Mesothelial cell of epicardium (in vitro differentiated cells): ENCODE measurements at places on chromosomes 1 and 21. TPM values are rescaled to one million over a fixed set of nuclear protein-coding genes. Genes with fewer than 3 reads are reported as not detected.

GRCh38 chr1:19372602-19373001, 60.5 kb downstream of the SLC66A1 start:
- H3K27ac ChIP-seq, result peak overlapping the region; percentile 72
- H3K4me3 ChIP-seq, result no peak overlapping the region
- peaks cover 27% of the 10 kb centered on the region for H3K4me1 ChIP-seq
- no peak for DNase-seq
- H3K36me3 ChIP-seq, result peaks cover 16% of the 10 kb centered on the region
- no peaks in the 10 kb centered on the region for H3K27me3 ChIP-seq

GRCh38 chr21:36527317-36527716, 47.4 kb upstream of the CLDN14 start:
- H3K27ac ChIP-seq, result no peak overlapping the region
- peaks cover 45% of the 10 kb centered on the region for H3K27me3 ChIP-seq
- H3K36me3 ChIP-seq, result no peaks in the 10 kb centered on the region
- H3K4me3 ChIP-seq, result no peak overlapping the region

The IGSF3 gene
- 59.2 to 60.1 TPM (median 59.4 TPM) in 3 replicates for total RNA-seq

DNA sequence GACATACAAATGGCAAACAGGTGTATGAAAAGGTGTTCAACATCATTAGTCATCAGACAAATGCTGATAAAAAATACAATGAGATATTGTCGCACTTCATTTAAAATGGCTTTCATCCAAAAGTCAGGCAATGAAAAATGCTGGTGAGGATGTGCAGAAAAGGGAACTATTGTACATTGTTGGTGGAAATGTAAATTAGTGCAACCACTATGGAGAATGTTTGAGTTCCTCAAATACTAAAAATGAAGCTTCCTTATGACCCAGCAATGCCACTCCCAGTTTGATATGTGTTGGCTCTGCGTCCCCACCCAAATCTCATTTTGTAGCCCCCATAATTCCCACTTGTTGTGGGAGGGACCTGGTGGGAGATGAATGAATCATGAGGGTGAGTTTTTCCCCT, 309.7 kb upstream of the ZRANB2 start:
- H3K4me3 ChIP-seq, result no peak overlapping the region
- H3K36me3 ChIP-seq, result no peaks in the 10 kb centered on the region
- H3K27ac ChIP-seq, result no peak overlapping the region
- DNase-seq, result no peak
- H3K27me3 ChIP-seq, result no peaks in the 10 kb centered on the region
- H3K4me1 ChIP-seq, result no peaks in the 10 kb centered on the region

GRCh38 chr21:25457411-25457810, 149.9 kb downstream of the MRPL39 start:
- H3K36me3 ChIP-seq, result no peaks in the 10 kb centered on the region
- no peaks in the 10 kb centered on the region for H3K27me3 ChIP-seq

- no peak for DNase-seq
- H3K4me1 ChIP-seq, result no peaks in the 10 kb centered on the region
- peaks cover 20% of the 10 kb centered on the region for H3K27me3 ChIP-seq
- no peaks in the 10 kb centered on the region for H3K36me3 ChIP-seq
Measured at GRCh38 chr1:88455621-88456256, 228.3 kb upstream of the PKN2 start.

The CBR1 gene
- total RNA-seq, result 10.0 to 12.3 TPM (median 11.8 TPM) in 3 replicates

DNA sequence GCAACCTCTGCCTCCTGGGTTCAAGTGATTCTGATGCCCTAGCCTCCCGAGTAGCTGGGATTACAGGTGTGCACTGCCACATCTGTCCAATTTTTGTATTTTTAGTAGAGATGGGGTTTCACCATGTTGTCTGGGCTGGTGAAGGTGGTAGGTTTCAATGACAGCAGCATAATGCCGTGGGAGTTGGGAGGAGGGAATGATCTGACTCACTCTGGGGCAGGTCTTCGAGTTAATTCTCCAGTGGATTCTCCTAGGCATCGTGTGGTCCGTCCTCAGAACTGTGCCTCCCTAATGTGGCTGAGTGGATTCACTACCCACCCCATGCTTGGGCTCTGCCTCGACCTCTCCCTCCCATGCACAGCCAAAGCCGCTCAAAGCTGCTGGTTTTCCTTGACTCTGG, 1.7 kb upstream of the GPR37L1 start:
- H3K4me1 ChIP-seq, result peaks cover 2% of the 10 kb centered on the region
- H3K36me3 ChIP-seq, result no peaks in the 10 kb centered on the region
- H3K4me3 ChIP-seq, result no peak overlapping the region
- no peak overlapping the region for H3K27ac ChIP-seq

GRCh38 chr1:77605246-77606026, 77.0 kb downstream of the ZZZ3 start:
- H3K27me3 ChIP-seq, result no peaks in the 10 kb centered on the region
- H3K36me3 ChIP-seq, result peaks cover 46% of the 10 kb centered on the region
- H3K4me3 ChIP-seq, result no peak overlapping the region

DNA sequence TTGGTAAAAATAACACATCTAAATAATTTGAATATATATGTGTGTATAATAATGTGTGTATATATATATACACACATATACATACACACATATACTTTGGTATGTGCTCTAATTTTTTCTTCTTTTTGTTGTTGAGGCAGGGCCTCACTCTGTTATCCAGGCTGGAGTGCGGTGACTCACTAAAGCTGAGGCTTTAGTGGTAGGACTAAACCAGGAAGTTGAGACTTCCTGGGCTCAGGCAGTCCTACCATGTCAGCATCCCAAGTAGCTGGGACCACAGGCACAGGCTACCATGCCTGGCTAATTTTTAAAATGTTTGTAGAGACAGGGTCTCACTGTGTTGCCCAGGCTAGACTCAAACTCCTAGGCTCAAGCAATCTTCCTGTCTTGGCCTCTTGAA, 46.7 kb upstream of the CXADR start:
- DNase-seq, result no peak
- no peak overlapping the region for H3K27ac ChIP-seq
- no peak overlapping the region for H3K4me3 ChIP-seq
- H3K27me3 ChIP-seq, result no peaks in the 10 kb centered on the region
- no peaks in the 10 kb centered on the region for H3K36me3 ChIP-seq

DNA sequence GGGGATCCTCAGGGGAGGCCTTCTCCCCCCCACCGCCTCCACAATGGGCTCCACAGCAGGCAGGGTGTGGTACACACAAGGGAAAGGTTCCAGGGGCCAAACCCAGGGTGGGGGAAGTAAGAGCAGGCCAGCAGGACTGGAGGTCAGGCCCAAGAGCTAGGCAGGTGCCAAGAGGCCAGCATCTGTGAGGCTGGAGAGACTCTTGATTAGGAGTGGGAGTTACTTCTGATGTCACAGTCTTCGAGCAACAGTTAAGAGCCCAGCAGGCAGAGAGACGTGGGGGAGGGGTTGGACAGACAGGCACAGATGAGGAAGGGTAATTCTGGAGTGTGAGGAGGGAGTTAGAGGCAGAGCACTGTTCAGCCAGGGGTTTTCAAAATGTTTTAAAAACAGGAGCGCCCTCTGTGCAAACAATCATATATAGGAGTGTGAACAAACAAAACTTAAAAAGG, 55.8 kb downstream of the SLC9A1 start:
- H3K36me3 ChIP-seq, result no peaks in the 10 kb centered on the region
- DNase-seq, result no peak
- H3K27ac ChIP-seq, result peak overlapping the region; percentile 77
- H3K4me3 ChIP-seq, result peak overlapping the region; percentile 9
- no peaks in the 10 kb centered on the region for H3K27me3 ChIP-seq

- DNase-seq, result no peak
- H3K36me3 ChIP-seq, result peaks cover 38% of the 10 kb centered on the region
- H3K27ac ChIP-seq, result peak overlapping the region; percentile 62
- no peak overlapping the region for H3K4me3 ChIP-seq
- peaks cover 18% of the 10 kb centered on the region for H3K4me1 ChIP-seq
- no peaks in the 10 kb centered on the region for H3K27me3 ChIP-seq
Measured at GRCh38 chr1:243234978-243235647, 20.0 kb downstream of the CEP170 start.

The TNFRSF1B gene
- total RNA-seq, result 2.9 to 3.1 TPM (median 2.9 TPM) in 3 replicates

- no peaks in the 10 kb centered on the region for H3K4me1 ChIP-seq
- H3K27ac ChIP-seq, result no peak overlapping the region
- H3K27me3 ChIP-seq, result peaks cover 4% of the 10 kb centered on the region
- H3K36me3 ChIP-seq, result no peaks in the 10 kb centered on the region
- H3K4me3 ChIP-seq, result no peak overlapping the region
- no peak for DNase-seq
Measured at GRCh38 chr1:5191470-5191869, 537.1 kb downstream of the AJAP1 start.

DNA sequence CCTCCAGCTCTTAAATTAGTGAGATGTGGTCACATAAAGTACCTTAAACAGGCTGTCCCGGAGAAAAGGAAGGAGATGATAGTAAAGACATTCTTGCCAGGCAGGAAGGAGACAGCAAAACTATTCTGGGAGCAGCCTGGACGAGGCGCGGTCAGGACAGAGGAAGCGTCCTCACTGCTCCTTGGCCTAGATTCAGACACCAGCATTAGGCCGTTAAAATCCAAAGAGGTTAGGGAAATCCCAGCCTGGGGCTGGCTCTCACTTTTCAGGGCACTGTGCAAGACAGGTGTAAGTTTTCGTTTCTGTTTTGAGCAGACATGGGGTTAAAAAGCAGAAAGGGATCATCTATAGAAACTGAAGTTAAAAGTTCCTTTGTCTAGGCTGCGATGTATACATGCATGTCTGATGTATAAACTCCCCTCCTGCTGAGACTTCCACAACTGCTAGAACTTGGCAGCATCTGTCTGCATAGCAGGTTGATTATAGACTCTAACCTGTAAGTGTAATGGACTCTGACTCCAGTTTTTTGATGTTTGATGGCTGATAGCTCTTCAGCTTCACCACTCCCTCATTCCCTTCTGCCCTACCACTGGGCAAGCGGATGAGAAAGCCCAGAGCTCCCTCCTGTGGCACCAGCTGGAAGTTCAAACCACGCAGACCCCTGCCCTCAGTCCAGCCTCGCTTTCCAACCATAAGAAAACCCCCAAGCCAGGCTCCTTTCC, 21.5 kb downstream of the STPG1 start:
- H3K36me3 ChIP-seq, result peaks cover 3% of the 10 kb centered on the region
- no peak overlapping the region for H3K4me3 ChIP-seq
- H3K27me3 ChIP-seq, result no peaks in the 10 kb centered on the region
- peak overlapping the region; percentile 91 for H3K27ac ChIP-seq
- peaks cover 28% of the 10 kb centered on the region for H3K4me1 ChIP-seq
- peak; percentile 76 for DNase-seq

DNA sequence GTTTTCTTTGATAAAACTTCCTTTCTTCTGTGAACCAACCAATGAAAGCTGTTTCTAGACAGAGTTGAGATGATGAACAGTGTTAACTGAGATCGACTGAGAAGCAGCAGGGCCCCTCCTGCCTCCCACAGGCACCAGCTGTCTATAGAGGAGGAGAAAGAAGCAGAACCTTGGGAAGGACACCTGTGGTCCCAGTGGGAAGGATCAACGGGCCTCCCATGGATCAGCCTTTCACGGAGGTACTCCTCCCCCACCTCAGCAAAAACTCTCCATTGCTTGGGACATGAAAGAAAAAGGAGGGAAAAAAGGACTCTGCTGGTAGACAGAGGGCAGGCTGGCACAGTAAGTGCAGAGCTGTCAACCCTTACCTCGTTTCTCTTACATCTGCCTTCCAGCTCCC, 40.5 kb downstream of the PLPPR5 start:
- no peak for DNase-seq
- peaks cover 1% of the 10 kb centered on the region for H3K4me1 ChIP-seq
- no peak overlapping the region for H3K4me3 ChIP-seq
- H3K27me3 ChIP-seq, result peaks cover 4% of the 10 kb centered on the region
- H3K27ac ChIP-seq, result no peak overlapping the region
- H3K36me3 ChIP-seq, result no peaks in the 10 kb centered on the region

GRCh38 chr1:219902951-219903350, 25.4 kb downstream of the SLC30A10 start:
- no peak overlapping the region for H3K4me3 ChIP-seq
- H3K4me1 ChIP-seq, result peaks cover 2% of the 10 kb centered on the region
- H3K36me3 ChIP-seq, result no peaks in the 10 kb centered on the region
- DNase-seq, result no peak
